ENCODE measurements at places on chromosomes 2 and 18. TPM values are rescaled to one million over a fixed set of nuclear protein-coding genes. Genes with fewer than 3 reads are reported as not detected.

The SERPINB2 gene
- total RNA-seq, result 143 TPM

The SERPINB3 gene
- total RNA-seq, result not detected

The HAAO gene
- total RNA-seq, result 3.9 TPM

The GAD1 gene
- not detected for total RNA-seq

The UGT1A6 gene
- not detected for total RNA-seq

The PREB gene
- 11.0 TPM for total RNA-seq

The IHH gene
- total RNA-seq, result 0.10 TPM

All from mononuclear cell (primary cell).